Stimulated activated CD4-positive, alpha-beta T cell treated with anti-CD3 and anti-CD28 coated beads, Interleukin-15, amount 100 ng/mL, for 1 hour (primary cell): ENCODE measurements at places on chromosomes 5 and 9.
A peak's percentile ranks its signal among the peaks of the same experiment; 100 is the strongest.

GRCh38 chr5:82591021-82591515 is 312.9 kb upstream of the RPS23 start:
- DNase-seq, result no peak

DNA sequence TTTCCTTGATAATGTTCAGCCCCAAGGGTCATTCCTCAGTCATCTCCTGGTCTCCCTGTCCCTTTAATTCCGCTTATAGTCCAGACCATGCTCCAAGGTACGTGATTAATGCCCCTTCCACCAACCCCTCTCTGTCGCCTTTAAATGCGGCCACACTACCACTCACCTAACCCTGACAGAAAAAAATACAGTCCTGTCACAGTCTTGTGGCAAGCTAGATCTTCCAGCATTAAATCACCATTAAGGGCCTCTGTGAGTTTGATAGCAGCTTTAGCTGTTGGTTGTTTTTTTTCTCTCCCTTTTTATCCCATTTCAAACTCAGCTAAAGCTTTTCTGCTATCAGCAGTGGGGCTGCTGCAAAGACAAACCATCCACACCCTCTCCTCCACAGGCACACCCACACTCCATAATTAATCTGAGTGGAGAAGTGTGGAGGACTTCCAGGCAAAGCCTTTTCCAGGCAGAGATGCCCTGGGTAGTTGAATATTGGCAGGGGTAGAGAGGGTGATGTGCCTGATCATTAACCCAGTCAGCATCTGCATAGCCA is 522.7 kb upstream of the CLINT1 start:
- no peak for DNase-seq

GRCh38 chr9:90032296-90033027 is 427.6 kb downstream of the GADD45G start:
- DNase-seq, result no peak

DNA sequence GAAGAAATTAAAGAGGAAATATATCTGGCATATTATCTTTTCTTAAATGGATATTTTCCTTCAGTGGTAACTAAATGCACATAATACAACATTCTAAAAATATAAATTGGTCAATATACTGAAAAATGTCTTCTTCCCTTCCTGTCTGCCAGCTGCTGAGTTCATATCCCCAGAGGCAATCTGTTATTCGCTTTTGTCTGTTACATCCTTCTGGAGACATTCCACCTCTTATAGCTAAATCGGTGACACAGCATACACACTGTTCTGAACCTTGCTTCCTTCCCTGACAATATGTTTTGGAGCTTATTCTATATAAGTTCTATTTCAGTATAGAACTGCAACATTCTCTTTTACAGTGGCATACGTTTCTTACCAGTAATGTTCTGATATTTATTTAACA is 147.8 kb downstream of the TENT4A start:
- DNase-seq, result no peak

GRCh38 chr9:96317335-96317980 is 15.5 kb upstream of the HSD17B3 start:
- peak; percentile 31 for DNase-seq

GRCh38 chr9:110876929-110877328 is 161.3 kb downstream of the LPAR1 start:
- DNase-seq, result no peak

GRCh38 chr5:38576442-38576841 is 20.0 kb upstream of the LIFR start:
- no peak for DNase-seq

GRCh38 chr9:631596-631995 is 209.9 kb upstream of the DMRT1 start:
- no peak for DNase-seq

- DNase-seq, result no peak
These were observed 10.7 kb downstream of the SPRY4 start for GRCh38 chr5:142314109-142314508.

DNA sequence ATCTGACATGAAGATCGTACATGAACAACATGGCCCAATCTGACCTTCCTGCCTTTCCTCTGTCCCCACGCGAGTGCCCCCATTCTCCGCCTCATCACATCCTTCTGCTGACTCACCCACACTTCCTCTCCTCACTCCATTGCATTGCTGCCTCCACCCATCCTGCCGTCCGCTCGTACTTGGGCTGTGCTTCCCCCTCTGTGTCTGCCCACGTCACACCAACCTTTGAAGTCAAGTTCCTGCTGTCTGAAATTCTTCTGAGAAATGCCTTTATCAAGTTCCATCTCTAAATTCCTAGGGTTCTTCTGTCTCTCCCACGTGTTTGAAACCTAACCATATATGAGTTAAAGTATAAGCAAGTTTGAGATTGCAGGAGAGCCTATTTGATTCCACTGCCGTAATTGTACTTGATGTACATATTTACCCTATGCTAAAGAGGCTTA is 18.0 kb upstream of the STARD4 start:
- peak; percentile 66 for DNase-seq

GRCh38 chr9:131673531-131673930 is 66.3 kb downstream of the RAPGEF1 start:
- DNase-seq, result no peak

- no peak for DNase-seq
These were observed 46.3 kb downstream of the NAA35 start for GRCh38 chr9:85987236-85987635.

GRCh38 chr5:73729329-73729728 is 103.3 kb downstream of the ARHGEF28 start:
- no peak for DNase-seq

GRCh38 chr9:88710449-88710848 is 175.5 kb downstream of the NXNL2 start:
- DNase-seq, result no peak

- no peak for DNase-seq
These were observed 61.0 kb upstream of the SARDH start for GRCh38 chr9:133799106-133799505.

GRCh38 chr9:78121488-78121887 is 89.9 kb upstream of the GNAQ start:
- DNase-seq, result peak; percentile 18

GRCh38 chr9:96423985-96424336 is 5.8 kb upstream of the ZNF367 start:
- DNase-seq, result no peak

DNA sequence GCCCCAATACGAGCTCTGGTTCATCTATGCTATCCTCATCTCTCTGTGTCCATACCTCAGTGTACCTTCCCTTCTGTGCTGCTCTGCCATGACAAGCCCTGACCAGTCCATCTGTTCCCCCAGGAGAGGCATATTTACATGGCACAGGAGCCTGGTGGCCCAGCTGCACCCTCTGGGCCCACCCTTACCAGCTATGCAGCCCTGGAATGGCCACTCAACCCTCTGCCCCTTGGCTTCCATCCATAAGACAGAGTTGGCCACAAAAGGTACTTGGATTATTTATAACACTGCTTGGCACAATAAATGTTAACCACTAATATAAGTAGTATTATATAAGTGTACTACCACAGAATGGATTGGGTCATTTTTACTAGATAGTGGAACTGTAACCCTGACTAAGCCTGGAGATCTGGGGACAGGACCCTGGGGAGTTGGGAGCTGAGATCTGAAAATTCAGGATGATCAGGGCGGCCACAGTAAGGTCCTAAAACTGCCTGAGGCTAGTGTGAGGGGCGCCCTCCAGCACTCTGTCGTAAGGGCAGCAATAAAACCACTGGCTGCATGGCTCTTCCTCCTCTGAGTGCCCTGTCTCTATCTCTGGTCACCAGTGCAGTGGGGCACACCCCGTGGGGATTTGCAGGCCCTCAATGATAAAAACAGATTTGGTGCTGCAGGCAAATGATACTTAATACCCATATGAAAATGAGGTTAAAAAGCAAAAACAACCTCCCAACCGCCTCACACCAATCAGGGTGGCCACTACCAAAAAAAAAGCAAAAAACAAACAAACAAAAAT is 65.8 kb downstream of the SEMA4D start:
- no peak for DNase-seq

DNA sequence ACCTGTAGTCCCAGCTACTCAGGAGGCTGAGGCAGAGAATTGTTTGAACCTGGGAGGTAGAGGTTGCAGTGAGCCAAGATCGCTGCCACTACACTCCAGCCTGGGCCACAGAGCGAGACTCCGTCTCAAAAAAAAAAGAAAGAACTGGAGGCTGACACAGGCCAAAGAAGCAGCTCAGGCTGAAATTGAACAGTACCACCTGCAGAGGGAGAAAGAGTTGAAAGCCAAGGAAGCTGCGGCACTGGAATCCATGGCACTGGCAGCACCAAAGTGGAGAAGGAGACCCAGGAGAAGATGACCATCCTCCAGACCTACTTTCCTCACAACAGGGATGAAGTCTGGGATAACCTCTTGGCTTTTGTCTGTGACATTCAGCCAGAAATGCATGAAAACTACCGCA is 11.3 kb upstream of the TMEM141 start:
- DNase-seq, result no peak

DNA sequence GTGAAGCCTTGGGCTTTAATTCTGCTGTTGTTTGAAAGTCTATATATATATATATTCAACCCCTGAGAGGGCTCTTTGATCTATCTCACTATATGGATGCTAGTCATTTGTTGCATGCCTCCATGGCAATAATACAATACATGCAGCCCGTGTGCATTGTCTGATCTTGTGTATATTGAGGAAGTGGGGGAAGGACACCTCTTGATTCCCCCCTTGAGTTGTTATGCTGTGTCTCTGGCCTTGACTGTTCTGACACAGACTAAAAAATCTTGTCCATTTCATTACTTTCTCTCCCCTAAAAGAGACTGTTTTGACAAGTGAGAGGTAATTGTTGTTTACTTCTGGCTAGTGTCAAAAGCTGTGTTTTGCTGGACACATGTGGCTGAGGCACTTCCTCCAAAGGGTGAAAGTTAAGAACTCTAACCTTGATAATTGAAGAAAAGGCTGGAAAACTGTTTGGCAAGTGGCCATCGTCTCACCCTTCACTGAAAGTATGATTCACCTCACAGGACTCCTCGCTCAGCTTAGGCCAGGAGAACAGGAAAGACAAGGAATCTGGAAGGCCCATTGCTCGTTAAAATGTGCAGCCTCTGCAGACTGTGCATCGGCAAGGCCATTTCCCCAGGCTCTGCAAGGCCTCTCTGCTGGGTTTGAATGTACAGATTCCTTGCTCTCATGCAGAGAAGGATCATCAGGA is 304.0 kb downstream of the PRELID2 start:
- DNase-seq, result no peak

DNA sequence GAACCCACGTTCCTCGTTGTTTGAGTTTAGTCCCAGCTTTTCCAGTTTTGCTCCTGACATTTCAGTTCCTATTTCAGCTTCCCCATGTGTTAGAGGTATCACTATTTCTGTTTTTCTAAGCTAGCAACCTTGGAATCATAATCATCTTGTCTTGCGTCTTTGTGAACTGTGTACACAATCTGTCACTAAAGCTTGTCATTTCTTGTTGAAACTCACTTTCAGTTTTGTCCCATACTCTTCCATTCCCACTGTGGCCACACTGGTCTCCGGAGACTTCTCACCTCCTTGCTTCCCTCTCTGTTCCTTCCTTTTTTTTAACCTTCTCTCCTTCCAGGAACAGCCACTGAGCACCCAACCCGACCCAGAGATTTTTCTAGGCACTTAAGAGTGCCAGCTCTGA is 36.9 kb downstream of the TGFBR1 start:
- no peak for DNase-seq

DNA sequence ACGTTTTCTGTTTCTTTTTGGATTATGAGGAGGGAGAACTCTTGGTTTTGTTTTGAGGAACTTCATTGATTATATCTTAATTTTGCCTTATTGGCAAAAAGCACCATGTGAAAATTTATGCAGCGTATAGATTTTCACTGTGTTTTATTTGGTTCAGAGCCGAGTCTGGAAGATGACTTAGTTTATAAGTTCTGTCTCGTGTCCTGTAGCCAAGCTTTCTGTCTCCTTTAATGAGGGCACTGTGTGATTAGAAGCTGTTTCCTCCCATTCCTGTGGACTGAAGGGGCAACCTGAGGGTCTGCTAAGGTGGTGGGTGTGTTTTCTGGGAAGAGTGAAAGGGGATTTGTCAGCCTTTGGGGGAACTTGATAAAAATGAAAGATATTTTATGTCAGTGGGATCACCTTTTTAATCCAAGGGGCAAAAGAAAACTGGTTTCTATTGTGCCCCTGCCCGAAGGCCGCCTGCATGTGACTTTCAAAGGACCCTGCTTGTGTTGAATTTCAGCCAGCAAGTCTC is 262.1 kb downstream of the FANCC start:
- DNase-seq, result no peak

GRCh38 chr9:106421772-106422171 is 441.2 kb upstream of the ZNF462 start:
- no peak for DNase-seq

- no peak for DNase-seq
These were observed 100.6 kb downstream of the LIFR start for GRCh38 chr5:38455796-38456330.

DNA sequence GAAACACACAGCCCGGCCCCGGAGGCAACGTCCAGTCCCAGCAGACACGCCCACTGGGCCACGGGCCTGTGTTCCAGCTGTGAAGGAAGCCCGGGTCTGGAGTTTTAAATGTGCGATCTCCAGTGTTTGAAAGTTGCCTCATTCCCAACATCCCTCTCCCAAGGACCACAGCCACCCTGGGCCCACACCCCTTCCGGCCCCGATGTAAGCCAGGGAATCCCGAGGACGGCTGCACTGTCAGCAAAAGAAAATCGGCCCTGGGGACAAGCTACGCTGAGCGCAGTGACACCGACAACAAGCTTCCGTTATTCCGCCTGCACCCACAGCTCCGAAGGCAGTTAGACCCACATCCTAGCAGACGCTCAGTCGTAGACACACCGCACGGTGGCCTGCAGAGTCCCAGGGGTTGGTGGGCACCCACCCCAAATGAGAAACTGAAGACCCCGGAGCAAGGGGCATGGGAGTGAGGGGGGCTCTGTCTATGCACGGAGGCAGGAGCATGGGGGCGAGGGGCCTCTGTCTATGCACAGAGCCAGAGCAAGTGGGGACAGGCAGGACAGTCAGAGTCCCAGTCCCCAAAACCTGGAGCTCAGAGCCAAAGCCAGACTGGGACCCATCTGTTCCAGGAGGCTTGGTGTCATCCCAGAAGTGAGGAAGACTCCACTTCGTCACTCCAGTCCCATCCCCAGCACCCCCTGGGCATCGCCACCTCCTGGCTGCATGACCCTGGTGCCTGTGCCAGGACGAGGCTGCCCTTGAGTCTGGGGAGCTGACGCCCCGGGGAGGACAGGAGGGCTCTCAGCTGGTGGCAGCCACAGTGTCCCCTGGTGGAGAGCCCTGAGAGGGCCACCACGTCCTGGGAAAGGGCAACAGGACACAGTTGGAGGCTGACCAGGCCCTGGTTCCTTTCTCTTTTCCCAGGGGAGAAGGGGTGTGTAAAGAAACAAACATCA is 23.4 kb downstream of the GLT6D1 start:
- no peak for DNase-seq

GRCh38 chr9:126009047-126009446 is 261.9 kb downstream of the PBX3 start:
- no peak for DNase-seq

DNA sequence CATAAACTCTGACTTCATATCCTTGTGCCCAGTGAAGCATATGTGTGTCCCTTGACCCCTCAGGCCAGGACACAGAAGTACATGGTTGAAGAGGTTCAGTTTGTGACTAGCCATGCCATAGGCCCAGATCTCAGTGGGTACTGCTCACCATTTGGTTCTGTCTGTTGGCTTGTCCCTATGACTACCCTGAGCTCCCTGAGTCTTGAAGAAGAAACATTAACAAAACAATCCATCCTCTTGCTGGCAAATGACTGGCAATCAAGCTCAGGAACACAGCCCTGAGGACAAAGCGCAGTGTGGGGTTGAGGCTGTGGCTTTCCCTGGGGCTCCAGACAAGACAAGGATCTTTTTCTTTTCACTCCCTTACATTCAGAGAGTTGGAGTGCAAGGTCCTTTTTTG is 46.3 kb downstream of the TNFAIP8 start:
- no peak for DNase-seq

- DNase-seq, result no peak
These were observed 43.3 kb upstream of the CTSL start for GRCh38 chr9:87682618-87683017.
